GM10248 (cell line): ENCODE measurements at places on chromosomes 1 and 21.

DNA sequence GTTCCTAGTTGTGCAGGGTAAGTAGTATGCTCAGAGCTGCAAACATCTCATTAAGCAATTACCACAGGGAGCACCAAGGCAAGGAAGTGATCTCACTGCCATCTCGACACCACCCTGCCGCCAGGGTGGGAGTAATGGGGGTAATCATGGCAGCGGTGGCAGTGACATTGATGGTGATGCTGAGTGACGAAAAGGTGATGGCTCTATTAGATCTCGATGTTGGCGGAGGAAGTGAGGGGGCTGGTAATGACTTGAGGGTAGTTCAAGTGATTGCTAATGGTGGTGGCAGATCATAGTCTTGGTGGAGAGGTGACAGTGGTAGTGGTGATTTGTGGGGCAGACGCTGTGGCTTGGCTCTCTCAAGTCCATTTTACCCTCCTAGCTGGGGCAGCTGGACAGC is 25.4 kb upstream of the TENT5B start:
- no peak for DNase-seq

GRCh38 chr1:145701306-145701862 is 5.8 kb downstream of the PDZK1 start:
- no peak for DNase-seq

DNA sequence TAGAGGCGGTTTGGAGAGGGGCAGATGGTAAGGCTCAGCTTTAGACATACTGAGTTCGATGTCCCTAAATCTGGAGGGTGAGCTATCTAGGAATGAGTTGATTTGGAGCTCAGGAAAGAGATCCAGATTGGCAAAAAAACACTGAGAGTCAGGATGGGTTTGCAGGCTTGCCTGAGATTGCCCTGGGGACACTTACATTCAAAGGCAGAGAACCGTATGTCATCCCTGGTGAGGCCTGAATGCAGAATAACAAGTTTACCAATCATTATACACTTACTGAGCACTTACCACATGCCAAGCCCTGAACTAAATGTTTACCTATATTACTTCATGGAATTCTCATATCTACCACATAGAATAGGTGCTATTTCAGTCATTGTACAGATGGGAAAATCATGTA is 27.5 kb downstream of the TFAP2E start:
- DNase-seq: no peak

GRCh38 chr21:18954441-18954844 is 550.9 kb upstream of the TMPRSS15 start:
- DNase-seq: no peak

DNA sequence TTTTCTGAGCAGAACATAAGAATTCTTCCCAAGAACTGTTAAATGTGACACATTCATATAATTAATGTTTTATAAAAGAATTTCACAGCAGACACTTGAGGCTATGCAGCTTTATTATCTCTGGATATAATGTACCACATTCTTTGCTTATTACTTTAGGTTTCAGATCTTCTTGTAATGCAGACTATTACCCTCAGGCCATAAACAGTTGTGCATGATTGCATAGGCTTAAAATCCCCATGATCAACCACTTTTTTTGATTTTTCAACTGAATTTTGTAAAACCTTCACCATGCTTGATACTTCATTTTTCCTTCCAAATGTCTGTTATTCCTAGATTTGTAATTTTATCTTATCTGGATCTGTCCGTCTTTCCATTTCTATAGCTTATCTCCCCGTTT is 1355.7 kb downstream of the BRINP3 start:
- no peak for DNase-seq

- no peak for DNase-seq
Measured at GRCh38 chr1:48186306-48186839, 36.1 kb upstream of the SLC5A9 start.

- peak; percentile 49 for DNase-seq
Measured at GRCh38 chr1:39576016-39576657, 453 bp downstream of the PABPC4 start.

DNA sequence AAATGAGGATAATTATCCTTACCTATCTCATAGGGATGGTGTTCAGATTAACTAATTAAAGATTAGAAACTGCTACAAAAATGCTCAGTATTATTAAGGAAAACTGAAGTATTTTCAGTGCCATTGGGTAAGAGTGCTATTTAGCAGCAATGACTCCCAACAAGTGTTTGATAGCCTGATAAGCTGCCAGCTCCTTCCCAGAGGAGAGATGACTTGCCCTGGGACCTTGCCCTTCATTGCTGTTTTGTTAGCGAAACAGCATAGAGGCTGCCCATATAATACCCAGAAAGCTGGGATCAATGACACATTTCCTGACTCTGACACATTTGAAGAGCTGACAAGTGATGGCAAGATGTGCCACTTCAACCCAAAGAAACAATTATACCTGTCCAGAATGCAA is 592.2 kb downstream of the ADGRL2 start:
- no peak for DNase-seq

GRCh38 chr1:206590025-206590758 is 22.1 kb downstream of the EIF2D start:
- DNase-seq: peak; percentile 54

GRCh38 chr1:220956501-220957232 is 77.4 kb downstream of the HLX start:
- DNase-seq: no peak

DNA sequence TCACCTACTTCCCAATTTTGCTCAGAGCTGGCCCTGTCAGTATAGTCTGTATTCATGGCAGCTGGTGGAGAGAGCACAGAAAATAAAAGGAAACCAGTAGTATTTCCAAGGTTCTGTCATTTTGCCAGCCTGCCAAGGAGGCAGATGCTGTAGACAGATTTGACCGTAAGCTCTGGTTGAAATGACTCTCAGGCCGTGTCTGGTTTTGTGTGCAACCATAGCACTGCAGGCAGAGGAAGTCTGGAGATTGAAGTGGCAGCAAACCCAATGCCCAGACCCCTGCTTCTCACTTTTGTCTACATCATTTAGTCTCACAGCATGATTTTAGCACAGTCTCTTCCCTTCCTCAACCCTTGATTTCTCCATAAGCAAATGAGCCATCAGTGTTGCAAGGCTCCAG is 291.7 kb downstream of the PAPPA2 start:
- DNase-seq: no peak

- DNase-seq: no peak
Measured at GRCh38 chr1:231408528-231409094, 13.5 kb downstream of the EGLN1 start.

- no peak for DNase-seq
Measured at GRCh38 chr1:203177470-203178039, 1.9 kb upstream of the MYBPH start.

DNA sequence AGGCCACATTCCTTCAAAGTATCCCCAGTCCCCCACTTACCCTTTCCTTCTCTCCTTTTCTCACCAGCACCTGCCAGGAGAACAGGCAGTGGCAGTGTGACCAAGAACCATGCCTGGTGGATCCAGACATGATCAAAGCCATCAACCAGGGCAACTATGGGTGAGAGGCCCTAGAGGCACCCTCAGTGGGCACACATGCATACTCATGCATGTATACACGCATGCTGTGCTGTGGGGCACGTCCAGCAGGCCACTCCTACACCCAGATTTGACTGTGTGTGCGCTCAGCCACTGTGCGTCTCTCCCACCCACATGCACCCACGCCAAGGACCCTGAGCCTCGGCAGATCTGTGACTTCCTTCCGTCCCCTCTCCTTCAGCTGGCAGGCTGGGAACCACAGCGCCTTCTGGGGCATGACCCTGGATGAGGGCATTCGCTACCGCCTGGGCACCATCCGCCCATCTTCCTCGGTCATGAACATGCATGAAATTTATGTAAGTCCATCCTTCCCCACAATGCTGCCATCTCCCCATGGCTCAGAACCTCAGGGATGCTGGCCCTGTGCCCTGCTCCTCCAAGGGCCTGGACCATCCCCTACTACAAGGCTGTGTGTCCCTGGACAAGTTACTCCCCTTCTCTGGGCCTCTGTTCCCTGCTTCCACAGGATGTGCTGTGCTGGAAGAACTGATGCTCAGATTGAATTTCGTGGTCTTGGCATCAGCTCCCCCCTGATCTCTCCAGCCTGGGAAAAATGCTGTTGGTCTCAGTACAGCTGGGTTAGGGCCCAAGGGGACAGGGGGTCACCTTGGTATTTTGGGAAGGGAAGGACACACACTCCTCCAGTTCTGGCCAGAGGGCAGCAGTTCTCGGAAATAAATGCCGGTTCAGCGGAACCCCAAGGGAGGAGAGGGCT is 7.0 kb downstream of the TINAGL1 start:
- no peak for DNase-seq

DNA sequence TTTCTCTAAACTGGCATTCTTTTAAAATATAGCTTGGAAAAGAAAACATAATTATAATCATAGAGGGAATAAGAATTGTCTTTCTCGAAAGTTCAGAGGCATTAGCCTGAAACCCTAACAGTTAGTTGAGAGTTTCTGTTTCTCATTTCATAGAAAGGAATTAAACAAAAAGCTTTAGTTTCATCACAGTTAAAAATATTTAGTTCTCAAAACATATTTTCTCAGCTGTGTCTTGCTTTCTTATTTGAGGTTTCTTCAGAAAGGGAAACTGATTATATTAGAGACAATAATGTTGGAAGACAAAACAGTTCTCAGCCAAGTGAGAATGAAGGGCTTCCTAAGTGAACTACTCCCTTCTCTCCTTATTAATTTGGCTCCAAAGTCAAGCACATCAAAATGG is 75.4 kb upstream of the C1orf105 start:
- no peak for DNase-seq

DNA sequence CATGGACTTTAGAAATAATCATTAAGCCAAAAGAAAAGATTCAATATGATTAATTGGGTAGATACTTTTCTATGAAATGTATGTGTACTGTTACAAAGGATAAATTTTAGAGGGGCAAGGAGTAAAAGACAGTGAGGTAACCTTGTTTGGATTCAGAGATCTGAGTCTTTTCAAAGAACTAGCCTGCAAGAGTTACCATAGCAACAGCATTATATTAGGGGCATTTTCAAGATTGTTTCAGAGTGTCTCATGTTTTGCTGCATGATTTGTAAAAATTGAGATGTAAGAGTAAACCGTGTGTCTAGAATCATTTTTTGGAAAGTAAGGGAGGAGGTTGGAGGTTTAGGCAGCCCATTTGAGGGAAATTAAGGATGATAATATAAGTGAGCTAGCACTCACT is 70.6 kb upstream of the KIAA1614 start:
- no peak for DNase-seq

GRCh38 chr1:53621144-53621543 is 117.8 kb downstream of the GLIS1 start:
- DNase-seq: no peak

- DNase-seq: no peak
Measured at GRCh38 chr1:241022366-241022765, 334.6 kb downstream of the RGS7 start.

- DNase-seq: peak; percentile 50
Measured at GRCh38 chr21:29342363-29342957, 43.7 kb downstream of the BACH1 start.

DNA sequence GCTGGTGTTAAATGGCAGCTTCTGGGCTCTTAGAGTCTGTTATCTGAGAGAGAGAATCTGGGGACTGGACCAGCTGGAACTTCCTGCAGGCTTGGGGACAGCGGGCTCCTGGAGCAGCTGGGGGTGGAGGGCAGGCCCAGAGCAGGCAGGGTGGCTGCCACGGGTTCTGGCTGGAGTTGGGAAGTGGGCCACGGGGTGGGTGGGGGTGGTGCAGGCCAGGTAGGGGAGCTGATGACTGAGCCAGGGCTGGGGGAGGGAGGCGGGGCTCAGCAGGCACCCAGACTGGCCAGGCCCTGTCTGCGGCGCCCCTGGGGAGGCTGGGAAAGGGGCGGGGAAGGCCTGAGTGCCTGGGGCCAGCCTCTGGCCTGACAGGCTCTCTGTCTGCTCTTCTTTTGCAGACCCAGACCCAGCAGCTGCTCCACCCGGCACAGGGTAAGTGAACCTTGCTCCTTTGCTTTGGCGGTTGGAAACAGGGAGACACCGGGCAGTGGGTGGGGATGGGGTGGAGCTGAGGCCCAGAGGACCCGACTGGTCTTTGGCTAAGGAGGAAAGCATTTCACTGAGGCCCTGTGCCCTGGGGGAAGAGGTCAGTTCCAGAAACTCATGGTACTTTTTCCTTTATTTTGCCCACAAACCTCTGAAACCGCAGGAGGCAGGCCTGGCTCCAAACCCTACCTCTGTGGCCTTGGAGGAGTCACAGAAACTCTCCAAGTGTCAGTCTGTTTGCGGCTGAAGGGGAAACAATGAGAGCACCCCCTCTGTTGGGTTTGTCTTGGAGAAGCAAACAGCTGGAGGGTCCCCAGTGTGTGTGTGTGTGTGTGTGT is 48.8 kb downstream of the ARHGEF10L start:
- no peak for DNase-seq

- no peak for DNase-seq
Measured at GRCh38 chr1:43520100-43520778, 10.4 kb upstream of the PTPRF start.

DNA sequence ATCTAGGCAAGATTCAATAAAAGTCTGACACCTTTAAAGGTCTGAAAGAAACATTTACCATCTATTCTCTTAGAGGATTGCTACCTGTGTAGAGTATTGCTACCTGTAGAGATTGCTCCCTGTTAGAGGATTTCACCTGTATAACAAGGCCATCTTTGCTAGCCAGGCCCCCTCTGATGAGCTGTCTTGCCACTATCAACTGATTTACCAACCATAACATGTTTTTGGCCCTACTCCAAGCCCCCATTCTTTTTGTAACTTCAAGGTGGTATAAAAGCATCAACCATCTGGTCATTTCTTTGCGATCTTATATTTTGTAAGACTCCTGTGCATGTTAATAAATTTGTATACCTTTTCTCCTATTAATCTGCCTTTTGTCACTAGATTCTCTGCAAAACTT is 424.7 kb upstream of the CAMK1G start:
- no peak for DNase-seq

DNA sequence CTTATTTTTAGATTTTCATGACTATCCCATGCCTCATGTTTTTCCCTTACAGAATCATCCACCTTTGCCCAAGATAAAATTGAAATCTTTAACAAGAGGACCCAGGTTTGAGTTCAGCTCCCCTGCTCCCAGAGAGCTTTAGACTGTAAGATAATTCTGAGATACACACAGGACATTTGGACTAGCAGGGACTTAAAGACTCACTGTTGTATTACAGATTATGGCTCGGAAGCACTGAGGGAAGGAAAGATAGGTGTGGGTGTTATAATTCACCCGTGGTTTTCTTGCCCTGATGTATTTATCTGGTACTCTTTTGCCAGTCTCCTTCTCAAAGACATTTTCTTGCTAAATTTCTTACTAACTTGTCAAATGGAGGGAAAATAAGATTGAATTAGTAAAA is 149.7 kb downstream of the DHRS3 start:
- DNase-seq: no peak
